ENCODE measurements at places on chromosomes 7 and 10.

GRCh38 chr7:128796327-128796726 lies 4.6 kb downstream of the CCDC136 start:
- no peak for DNase-seq

- DNase-seq: no peak
Observed at GRCh38 chr7:127322351-127322750, 69.6 kb upstream of the GRM8 start.

GRCh38 chr7:157425137-157425731 lies 88.4 kb downstream of the DNAJB6 start:
- no peak for DNase-seq

- no peak for DNase-seq
Observed at GRCh38 chr7:152618427-152618826, 57.5 kb downstream of the XRCC2 start.

DNA sequence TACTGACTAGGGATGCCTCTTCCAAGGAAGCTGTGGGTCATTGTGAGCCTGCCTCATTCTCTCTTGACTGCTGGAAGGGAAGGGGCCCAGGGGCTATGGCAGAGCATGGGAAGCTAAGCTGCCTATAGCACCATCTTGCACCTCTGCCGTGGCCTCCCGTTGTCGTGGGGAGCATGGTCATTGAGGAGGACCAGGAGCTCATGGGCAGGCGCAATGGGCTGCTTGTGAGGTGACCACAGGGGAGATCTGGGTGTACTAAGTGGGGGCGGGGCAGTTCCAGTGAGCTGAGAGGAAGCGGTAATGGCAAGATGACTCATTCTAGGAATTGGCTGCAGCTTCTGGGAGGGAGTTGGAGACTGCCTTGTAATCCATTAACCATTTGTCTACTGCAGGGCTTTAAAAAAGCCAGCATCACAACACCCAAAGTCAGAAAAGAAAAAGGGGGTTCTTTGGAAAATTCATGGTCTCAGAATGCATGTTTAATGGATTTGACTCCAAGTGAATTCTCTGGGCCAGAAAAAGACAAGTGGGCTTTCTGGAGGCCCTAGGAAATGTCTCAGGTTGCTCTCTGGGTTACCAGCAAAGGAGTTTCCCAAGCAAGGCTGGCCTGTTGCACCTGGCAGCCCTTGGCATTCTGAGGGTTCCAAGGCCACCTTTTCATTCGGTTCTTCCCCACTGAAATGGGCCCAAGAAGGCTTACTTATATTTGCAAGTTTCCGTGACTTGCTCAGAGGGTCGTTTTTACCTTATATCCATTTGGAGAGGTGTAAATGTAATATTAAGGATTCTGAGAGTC lies 3.6 kb downstream of the DUSP5 start:
- peak; percentile 44 for DNase-seq

DNA sequence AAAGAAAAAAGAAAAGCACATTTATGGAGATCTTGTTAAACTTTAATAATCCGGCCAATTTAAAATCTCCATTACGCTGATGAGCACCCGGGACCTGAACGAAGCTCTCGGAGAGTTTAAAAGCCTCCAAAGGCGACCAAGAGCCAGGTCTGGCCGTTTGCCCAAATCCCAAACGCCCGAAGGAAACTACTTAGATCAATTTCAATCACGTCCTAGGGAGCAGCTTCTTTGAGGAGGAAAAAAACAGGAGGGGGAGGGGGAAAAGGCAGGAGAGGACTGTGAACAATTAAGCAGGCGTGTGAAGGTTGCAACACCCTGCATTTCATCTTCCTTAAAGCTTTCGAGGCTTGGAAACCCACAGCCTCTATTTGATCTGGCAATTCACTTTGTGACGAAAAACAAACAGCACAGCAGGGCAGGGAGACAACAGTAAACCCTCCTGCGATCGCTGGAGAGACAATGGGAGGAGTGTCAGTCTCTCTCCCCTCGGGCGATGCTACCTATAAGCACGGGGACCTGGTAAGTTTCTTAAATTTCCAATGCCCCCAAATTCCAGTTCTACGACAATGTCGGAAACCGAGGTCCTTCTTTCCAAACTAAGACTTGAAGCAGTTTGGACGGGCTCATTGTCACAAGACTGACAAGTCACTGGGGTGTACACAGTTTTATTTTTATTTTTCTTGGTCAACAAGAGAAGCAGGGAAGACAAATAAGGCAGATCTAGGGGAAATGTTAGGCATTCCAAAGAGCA lies 1.2 kb downstream of the KLF6 start:
- DNase-seq: no peak

DNA sequence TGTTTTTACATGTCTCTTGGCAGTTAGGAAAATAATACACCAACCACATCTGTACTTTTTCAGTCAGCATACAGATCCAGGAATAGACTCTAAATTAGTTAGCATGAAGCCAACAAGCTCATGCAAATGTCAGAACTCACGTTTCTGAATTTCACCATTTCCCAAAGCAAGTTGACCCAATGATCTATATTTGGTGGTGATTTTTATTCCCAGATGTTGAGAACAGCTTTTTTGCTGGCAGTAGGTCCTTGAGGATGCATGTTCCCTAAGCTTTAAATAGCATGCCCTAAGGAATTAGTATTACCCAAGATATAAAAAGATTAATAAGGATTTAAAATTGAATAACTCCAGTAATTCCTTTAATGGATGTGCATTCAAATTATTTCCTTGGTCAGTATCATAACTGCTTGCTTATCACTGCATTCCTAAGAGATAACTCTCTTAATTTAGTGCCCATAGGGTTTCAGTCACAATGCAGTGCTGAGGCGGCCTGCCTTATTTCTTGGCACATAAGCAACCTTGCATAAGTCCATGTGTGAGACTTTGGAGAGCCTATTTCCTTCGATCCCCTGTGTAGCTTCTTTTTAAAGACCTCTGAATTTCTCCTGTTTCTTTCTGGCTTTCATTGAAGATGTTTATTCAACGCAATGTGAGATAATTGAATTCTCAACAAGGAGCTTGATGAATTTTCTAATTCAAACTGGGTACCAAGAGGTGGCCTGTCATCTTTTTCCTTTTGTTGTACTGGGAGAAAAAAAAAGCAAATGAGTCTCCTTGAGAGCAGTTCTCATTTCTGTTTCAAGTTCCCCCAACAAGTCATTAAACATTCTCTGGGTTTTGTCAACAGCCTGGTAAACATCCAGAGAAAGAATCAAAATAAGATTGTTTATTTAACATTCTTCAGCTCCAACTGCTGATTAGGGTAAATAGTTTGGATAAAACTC lies 135.3 kb upstream of the MEOX2 start:
- DNase-seq: no peak

GRCh38 chr7:75758491-75758890 lies 13.5 kb downstream of the CCL26 start:
- no peak for DNase-seq

DNA sequence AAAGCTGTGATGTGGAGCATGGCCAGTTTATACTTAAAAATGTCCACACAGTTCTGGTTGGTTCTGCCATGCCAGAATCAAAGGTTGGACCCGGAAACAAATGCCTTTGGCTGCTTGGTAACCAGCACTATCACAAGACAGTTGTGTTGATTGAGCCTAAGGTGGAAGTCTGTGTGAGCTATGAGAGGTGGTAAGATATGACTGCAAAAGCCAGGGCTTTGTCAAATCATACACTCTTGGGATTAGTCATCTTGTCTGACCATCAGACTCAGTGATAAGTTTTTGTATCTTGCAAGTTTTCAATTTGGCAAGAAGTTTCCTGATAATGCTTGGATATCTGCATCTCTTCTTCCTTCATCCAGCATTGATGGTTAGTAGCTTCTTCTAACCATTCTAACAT lies 35.5 kb downstream of the GPR141 start:
- no peak for DNase-seq

Measured in GOT3 (cell line).